Foreskin keratinocyte (primary cell): ENCODE measurements at places on chromosomes 7 and 10. TPM values are rescaled to one million over a fixed set of nuclear protein-coding genes. Genes with fewer than 3 reads are reported as not detected.

GRCh38 chr7:132430041-132430855 is 146.0 kb downstream of the PLXNA4 start:
- DNase-seq = no peak

GRCh38 chr7:17058568-17058967 is 176.8 kb upstream of the AGR3 start:
- DNase-seq = peak; percentile 15

DNA sequence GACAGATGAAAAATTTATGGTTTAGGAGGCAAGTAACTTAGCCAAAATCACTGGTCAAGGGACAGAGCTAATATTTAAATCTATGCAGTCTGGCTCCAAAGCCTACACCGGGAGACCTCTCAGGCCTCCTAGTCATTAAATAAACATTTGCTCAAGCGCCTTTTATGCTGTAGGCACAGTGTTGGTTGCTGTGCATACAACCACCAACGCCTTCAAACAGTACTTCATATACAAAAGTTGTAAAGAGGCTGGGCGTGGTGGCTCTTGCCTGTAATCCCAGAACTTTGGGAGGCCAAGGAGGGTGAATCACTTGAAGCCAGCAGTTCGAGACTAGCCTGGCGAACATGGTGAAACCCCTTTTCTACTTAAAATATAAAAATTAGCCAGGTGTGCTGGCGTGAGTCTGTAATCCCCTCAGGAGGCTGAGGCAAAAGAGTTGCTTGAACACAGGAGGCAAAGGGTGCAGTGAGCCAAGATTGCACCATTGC is 159.8 kb downstream of the MAGI2 start:
- peak; percentile 74 for DNase-seq

DNA sequence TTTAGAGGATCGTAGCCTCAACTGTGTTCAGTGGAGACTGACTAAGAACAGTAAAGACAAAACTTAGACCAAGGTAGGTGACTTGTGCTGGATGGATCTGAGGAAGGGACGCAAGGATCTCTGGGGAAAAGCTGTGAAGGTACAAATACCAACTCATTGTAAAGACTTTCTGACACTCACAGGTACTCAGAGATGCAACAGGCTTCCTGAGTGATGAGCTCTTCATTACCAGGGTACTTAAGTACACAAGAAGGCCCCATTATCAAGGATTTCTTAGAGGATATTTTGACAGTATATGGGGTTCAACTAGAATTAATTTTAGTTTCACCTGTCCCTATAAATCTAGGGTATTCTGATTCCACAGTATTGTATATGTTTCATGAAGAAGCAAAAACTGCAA is 440.7 kb downstream of the PLXDC2 start:
- DNase-seq = no peak

DNA sequence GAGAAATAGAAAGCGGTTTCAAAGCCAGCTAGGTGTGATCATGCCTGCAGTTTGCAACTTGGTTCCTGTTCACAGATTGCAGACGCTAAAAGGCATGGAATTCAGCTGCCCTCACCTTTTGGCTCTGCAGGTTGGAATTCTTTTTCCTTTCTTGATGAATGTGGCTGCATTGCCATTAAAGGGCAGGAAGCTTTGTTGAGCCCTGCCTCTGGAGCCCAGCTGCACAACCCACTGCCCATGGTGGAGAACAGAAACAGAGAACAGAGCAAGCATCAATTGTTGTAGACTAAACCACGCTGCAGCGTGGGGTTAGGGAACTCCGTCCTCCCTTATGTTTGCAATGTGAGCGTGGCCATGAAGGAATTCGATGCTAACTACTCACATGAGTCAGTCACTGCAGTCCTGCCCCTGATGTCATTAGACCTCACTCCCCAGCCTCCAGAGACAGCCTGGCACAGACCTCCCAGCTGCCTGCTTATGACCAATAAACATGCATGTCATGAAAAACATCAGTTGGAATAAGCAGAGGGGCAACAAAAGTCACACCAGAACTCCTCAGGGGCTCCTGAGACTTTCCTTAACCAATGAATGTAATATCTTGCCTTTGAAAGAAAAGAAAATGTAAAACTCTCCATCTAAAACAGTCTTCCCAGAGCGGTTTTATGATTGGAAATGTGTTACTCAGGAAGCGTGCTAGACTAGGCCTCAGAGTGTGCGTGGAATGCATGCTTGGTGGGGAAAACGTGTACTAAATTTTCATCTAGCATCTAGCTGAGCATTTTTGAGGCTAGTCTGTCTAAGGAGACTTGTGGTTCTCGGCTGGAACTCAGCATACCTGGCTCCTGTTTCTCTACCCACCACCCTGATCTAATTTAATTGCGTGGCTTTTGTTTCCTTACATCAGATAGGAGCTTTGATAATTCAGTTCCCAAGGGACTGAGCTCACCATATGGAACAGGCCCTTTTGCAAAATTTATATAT is 232.2 kb downstream of the KIAA1217 start:
- DNase-seq = no peak

DNA sequence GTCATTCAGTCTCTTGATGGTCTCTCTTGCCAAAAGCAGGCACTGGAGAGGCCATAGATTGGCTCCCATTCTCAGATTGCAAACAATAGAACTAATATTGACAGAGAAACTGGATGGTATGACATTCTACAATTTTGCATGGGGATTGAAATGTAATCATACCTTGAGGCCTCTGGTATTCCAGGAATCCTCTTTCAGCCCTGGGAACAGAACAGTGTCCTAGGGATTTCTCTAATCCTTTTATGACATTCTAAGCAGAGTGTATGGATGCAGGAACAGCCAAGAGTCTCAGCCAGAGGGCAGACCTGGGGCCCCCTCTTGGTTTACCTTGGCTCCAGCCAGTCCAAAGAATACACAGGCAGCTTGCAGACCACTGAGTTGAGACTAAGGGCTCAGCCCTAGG is 206.4 kb downstream of the KCNMA1 start:
- DNase-seq = no peak

DNA sequence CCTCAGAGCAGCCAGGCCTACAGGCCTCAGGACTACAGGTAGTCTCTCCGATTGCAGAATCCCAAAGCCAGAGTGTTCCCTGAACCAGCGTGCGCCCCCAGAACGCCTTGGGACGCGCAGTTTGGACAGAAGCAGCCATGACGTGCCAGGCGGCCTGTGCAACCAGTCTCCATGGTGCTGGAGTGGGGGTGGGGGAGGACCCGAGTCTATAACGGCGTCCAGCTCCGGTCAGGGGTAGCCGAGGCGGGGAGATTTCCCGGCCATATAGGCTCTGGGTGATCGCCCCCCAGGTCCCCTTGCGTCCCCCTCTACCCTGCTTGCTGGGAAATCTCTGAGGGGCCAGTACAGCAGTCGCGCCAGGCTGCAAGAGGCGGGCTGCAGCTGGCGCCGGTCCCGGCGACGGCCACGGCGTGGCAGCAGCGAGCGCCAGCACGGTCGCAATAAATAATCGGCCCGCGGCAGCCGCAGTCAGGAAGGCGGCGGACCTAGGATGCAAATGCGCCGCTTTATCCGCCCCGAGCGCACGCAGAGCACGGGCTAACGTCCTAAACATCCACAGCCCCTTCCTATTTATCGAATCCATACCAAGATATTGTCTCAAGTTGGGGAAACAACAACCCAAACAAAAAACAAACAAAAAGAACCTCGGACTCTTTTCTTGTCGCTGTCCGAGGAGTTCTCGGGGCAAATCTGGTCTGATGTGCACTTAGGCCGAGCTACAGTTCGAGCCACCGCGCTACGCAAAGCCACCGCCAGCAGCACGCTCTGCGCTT is 1.6 kb downstream of the HOXA3 start:
- DNase-seq = peak; percentile 73

GRCh38 chr7:55255496-55256445 is 109.4 kb upstream of the LANCL2 start:
- DNase-seq = peak; percentile 62

DNA sequence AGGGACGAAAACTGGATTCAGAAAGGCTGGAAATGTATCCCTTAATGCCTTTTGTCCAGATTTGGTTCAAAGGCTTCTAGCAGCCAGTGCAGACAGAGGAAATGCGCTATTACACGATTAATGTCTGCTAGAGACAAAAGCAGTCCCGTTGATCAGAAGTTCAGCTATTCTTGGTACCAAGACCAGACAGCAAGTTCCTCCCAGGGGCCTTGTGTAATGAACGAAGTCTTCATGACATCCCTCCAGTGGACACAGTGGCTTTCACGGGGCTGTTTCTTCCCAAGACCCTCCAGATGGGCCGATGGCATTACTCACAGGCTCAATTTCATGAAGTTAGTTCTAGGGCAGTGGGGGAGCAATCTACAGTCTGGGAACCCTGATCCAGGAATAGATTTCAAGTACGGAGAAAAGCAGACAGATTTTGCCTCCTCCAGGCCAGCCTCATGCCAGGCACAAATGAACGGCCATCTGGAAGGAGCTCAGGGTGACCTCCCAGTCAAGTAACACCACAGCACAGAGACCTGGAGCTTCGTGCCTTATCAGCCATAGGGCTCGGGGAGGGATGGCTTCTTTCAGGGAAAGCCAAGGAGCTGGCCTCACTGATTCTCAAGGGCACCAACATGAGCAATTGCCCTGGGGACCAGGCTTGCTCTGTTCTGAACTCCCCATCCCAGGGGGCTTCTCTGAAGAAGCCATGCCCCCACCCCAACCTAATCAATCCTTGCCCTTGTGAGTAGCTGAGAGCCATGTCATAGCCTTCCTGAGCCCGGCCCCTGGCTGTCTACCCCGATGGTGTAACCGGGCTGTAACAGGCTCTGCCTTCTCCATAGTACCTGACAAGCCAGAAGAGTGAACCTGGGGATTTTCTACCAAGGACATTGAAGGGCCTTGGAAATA is 101.1 kb downstream of the PRKAG2 start:
- no peak for DNase-seq

DNA sequence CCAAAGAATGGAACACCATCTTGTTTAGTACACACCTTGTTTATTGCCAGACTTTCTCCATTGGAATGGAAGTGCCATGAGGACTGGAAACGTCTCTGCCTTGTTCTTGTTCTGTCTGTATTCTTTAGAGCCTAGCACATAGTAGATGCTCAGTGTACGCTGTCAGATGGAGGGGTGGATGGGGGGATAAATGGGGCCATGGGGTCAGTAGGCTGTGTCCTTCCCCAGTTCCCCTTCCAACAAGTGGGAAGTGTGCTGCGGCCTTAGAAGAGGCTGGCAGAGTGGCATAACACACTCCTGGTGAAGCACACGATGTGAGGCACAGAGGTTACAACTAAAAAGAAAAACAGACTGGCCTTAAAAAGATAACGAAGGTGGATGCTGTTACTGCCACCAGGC is 61.9 kb downstream of the TMEM209 start:
- no peak for DNase-seq

- DNase-seq = no peak
Measured at GRCh38 chr7:39365751-39366295, 200.4 kb upstream of the YAE1 start.

- DNase-seq = no peak
Measured at GRCh38 chr7:143967398-143967797, 12.8 kb downstream of the OR2F1 start.

- no peak for DNase-seq
Measured at GRCh38 chr10:112136486-112137153, 46.9 kb downstream of the GPAM start.

DNA sequence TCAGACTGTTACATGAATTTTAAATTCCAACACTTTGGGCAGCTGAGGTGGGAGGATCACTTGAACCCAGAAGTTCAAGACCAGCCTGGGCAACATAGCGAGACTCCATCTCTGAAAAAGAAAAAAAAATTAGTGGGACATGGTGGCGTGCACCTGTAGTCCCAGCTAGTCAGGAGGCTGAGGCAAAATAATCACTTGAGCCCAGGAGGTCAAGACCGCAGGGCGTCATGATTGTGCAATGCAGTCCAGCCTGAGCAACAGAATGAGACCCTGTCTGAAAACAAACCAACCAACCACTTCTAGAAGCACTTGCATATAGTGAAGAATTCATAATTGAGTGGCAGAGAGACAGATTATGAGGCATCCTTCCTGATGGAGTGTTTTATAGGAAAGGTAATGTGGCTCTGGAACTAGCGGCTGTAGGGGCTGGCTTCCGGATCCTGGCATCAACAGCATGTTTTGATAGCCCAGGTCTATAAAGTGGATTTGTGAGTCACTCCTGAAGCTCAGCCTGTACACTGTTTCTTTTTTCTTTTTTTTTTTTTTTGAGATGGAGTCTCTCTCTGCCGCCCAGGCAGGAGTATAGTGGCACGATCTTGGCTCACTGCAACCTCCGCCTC is 40.3 kb upstream of the RSBN1L start:
- DNase-seq = no peak

GRCh38 chr7:18505870-18506460 is 10.4 kb downstream of the HDAC9 start:
- no peak for DNase-seq

DNA sequence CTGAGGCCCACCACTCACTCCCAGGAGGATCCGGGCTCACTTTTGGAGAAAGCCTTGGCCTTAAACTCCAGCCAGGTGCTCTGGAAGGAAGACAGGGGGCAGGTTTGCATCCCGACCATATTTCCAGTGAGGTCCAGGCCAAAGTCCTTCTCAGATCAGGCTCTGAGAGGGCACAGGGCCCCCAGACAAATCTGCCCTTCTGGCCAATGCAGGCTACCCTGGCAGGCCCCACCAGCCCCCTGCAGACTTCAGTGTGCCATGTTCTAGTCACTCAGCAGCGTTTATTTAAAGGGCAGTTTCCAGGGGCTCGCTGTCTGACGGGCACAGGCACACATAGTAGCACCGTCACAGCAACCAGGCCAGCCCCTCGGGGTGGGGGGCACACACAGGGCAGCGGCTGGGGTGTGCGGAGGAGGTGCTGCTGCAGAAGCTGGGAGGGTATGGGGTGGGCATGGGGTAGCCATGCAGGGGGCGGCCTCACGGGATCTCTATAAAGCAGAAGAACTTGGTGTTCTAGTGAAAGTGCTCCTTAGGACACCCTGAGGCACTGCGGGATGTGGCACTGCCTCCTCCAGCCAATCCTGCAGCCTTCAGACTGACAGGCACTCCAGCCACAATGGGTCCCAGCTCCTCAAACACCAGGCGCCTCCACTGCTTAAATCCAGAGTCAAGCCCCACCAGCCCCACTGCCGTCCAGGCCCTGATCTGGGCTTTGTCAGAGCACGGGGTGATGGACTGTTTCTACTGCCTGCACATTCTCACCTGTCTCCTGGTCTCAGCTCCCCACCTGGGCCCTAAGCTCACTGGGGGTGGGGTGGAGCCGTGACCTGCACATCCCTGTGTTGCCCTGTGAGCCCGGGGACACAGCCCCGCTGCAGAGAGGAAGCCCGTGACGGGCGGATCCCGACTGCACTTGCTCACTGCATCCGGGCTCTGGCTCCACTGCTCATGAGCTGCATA is 9.6 kb upstream of the PYROXD2 start:
- no peak for DNase-seq

- DNase-seq = no peak
Measured at GRCh38 chr7:133904776-133905175, 222.4 kb upstream of the LRGUK start.

The ZNF503 gene
- 5.1 and 5.7 TPM in 2 replicates for total RNA-seq

The PHKG1 gene
- total RNA-seq = 0.35 and 0.41 TPM in 2 replicates

The EGR2 gene
- total RNA-seq = 0.03 TPM in 1 of 2 replicates, not detected in the other

The EFCAB10 gene
- 0.18 and 0.31 TPM in 2 replicates for total RNA-seq

The SEMA3A gene
- total RNA-seq = 3.2 and 4.6 TPM in 2 replicates
